ENCODE measurements at places on chromosomes 1 and 21. TPM values are rescaled to one million over a fixed set of nuclear protein-coding genes. Genes with fewer than 3 reads are reported as not detected.

- H3K4me1 ChIP-seq: no peaks in the 10 kb centered on the region
- no peaks in the 10 kb centered on the region for H3K27me3 ChIP-seq
- H3K4me3 ChIP-seq: no peak overlapping the region
- DNase-seq: no peak
Measured at GRCh38 chr1:199515261-199515660, 512.2 kb upstream of the NR5A2 start.

DNA sequence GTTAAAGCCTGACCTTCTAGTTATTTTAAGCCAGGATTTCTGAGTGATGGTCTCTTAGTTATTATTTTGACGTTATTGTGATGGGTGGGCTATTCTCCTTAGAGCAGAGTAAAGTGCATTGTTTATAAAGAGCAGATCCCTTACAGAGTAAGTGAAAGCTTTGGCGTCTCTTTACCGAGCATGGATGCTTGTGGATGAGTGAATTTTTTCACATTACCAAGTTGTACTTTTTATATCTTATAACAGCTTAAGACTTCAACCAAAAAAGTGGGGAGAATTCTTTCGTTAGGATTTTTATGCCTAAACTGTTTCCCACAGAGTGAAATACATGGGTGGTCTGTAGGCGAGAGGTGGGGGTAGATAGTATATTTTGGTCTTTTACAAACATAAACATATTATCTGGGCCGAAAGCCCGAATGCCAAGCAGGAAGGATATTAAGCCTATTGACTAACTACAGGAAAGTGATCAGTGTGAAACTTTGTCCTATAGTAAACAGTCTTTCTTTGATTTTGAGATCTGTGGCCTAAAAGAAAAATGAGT lies 279.1 kb upstream of the C1orf105 start:
- no peaks in the 10 kb centered on the region for H3K36me3 ChIP-seq
- peak; percentile 42 for DNase-seq
- peak overlapping the region; percentile 46 for H3K4me3 ChIP-seq
- H3K4me1 ChIP-seq: peaks cover 53% of the 10 kb centered on the region

- no peak for DNase-seq
- H3K36me3 ChIP-seq: peaks cover 5% of the 10 kb centered on the region
- peak overlapping the region; percentile 72 for H3K4me3 ChIP-seq
- H3K27me3 ChIP-seq: no peaks in the 10 kb centered on the region
- H3K27ac ChIP-seq: peak overlapping the region; percentile 83
- peaks cover 10% of the 10 kb centered on the region for H3K4me1 ChIP-seq
Measured at GRCh38 chr1:156591181-156591431, 470 bp upstream of the NAXE start.

CR1L gene
- total RNA-seq: not detected

RHBDL2 gene
- total RNA-seq: 14.5 TPM

DNA sequence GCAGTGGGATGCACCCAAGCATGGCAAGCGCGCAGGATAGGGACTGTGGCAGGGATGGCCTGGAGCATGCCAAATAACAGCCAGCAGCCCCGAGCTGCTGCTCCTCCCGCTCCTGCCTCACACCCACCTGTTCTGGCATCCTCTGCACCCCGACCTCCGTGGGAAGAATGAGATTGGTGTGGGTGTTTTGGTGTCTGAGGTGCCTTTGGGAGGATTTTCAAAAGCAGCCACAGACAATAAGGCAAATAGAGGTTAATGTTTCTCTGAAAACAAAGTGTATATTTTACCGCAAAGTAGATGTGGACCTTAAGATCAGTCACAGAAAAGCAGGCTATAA lies 35.5 kb downstream of the IGFN1 start:
- no peak for DNase-seq
- H3K4me1 ChIP-seq: no peaks in the 10 kb centered on the region
- no peak overlapping the region for H3K4me3 ChIP-seq
- H3K36me3 ChIP-seq: no peaks in the 10 kb centered on the region

DNA sequence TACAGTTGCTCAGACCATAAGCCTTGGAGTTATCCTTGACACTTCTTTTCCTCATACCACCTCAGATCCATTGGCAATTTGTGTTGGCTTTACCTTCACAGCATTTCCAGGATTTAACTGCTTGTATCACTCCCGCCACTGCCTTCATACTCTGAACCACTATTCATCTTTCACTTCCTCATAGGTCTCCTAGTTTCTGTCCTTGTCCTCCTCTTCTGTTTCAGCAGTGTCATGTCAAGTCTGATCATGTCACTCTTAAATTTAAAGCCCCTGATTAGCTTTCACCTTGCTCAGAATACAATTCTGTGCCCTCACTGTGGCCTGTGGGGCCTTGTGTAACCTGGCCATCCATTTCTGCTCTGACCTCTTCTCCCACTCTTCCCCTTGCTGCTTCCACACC lies 34.7 kb upstream of the C1orf115 start:
- no peaks in the 10 kb centered on the region for H3K27me3 ChIP-seq
- no peak overlapping the region for H3K4me3 ChIP-seq
- no peak overlapping the region for H3K27ac ChIP-seq
- DNase-seq: no peak
- H3K4me1 ChIP-seq: no peaks in the 10 kb centered on the region

DNA sequence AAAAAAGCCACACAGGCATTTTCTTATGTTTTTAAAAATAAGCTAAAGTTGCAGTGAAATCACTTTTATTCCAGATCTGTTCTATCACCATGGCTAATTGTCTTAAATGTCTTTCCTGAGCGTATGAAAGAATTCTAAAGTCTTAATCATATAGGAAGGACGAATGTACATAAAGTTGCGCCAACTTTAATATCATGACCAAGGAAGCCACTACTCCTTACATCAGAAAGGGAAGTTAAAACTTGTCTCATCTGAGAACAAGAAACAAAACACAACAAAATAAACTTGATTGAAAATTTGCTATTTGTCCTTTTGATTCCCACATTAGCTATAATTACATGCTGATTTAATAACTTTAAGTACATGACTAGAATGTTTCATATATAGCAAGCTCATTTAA lies 26.5 kb downstream of the CNIH4 start:
- no peak for DNase-seq
- no peak overlapping the region for H3K4me3 ChIP-seq
- peaks cover 41% of the 10 kb centered on the region for H3K36me3 ChIP-seq
- peak overlapping the region; percentile 10 for H3K27ac ChIP-seq
- H3K4me1 ChIP-seq: no peaks in the 10 kb centered on the region
- no peaks in the 10 kb centered on the region for H3K27me3 ChIP-seq

- H3K4me3 ChIP-seq: no peak overlapping the region
- no peaks in the 10 kb centered on the region for H3K36me3 ChIP-seq
- DNase-seq: no peak
- no peak overlapping the region for H3K27ac ChIP-seq
- H3K27me3 ChIP-seq: no peaks in the 10 kb centered on the region
- H3K4me1 ChIP-seq: peaks cover 29% of the 10 kb centered on the region
Measured at GRCh38 chr1:231049121-231049979, 9.3 kb upstream of the FAM89A start.

- H3K4me3 ChIP-seq: no peak overlapping the region
- H3K36me3 ChIP-seq: no peaks in the 10 kb centered on the region
- no peak for DNase-seq
- peaks cover 4% of the 10 kb centered on the region for H3K4me1 ChIP-seq
- H3K27me3 ChIP-seq: peaks cover 16% of the 10 kb centered on the region
Measured at GRCh38 chr1:50369830-50370229, 53.4 kb downstream of the DMRTA2 start.

GRCh38 chr1:26335774-26336476 lies 18.0 kb downstream of the CRYBG2 start:
- H3K27ac ChIP-seq: peak overlapping the region; percentile 61
- peaks cover 19% of the 10 kb centered on the region for H3K4me1 ChIP-seq
- H3K36me3 ChIP-seq: no peaks in the 10 kb centered on the region
- H3K27me3 ChIP-seq: peaks cover 55% of the 10 kb centered on the region

DNA sequence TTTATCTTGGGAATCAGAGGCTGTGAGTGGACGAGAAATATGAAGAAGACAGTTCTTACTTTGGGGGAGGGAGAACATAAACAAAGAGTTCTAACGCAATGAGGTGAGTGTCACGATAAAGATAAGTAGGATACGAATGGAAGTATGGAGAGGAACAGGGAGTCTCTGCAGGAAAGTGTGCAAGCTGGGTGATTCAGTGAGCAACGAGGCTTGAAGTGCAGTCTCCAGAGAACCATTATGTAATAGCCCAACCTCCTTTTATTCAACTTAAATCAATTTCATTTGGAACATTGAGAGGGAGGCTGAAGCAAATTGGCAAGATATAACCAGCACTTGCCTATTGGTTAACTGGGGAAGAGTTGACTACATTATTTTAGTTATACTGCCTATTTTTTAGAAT lies 99.3 kb upstream of the PLD5 start:
- no peak for DNase-seq
- H3K4me3 ChIP-seq: no peak overlapping the region
- H3K4me1 ChIP-seq: no peaks in the 10 kb centered on the region
- H3K27me3 ChIP-seq: no peaks in the 10 kb centered on the region
- no peaks in the 10 kb centered on the region for H3K36me3 ChIP-seq

TMEM51 gene
- total RNA-seq: 13.8 TPM

COL16A1 gene
- 84.1 TPM for total RNA-seq

INAVA gene
- total RNA-seq: 38.0 TPM

DNA sequence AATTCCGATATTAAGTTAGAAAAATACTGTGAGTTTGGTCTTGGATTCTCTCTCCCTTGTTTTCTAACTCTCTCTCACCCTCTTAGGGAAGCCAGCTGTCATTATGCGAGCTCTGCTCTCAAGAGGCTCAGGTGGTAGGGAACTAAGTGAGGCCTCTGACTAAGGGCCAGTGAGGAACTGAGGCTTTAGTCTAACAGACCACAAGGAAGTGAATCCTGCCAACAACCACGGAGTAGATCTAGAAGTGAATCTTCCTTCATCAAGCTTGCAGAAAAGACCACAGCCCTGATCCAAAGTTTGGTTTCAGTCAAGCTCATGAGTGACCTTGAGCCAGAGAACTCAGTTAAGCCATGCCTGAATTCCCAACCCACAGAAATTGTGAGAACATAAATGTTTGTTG lies 180.1 kb upstream of the PRMT6 start:
- H3K27ac ChIP-seq: no peak overlapping the region
- no peak for DNase-seq
- H3K4me3 ChIP-seq: no peak overlapping the region
- H3K36me3 ChIP-seq: no peaks in the 10 kb centered on the region
- no peaks in the 10 kb centered on the region for H3K27me3 ChIP-seq
- peaks cover 12% of the 10 kb centered on the region for H3K4me1 ChIP-seq

DNA sequence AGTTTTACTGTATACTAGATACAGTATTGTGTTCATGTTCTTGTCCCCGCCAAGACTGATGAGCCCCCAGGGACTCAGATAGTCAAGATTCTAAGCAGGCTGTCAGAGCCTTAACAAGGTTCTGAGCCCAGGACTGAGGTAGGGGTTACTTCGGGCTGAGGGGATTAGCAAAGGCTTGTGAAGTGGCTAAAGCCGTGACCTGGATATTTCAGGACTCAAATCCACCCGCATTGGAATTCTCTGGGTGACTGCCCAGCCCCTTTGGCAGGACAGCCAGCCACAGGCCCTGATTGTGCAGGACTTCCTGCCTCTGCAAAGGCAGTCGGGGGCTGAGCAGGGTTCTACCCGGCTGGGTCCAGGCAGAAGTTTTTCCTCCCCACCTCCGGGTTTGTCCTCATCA lies at the start of gene PLA2G5:
PLA2G5 (plus strand) TSS at position 321 of the 400 bp plus-strand sequence. CDS start 14,637 bp downstream, outside the sequence.
- peak within 1 kb of the TSS; percentile 68 for H3K27ac ChIP-seq
- H3K4me3 ChIP-seq: no peak within 1 kb of the TSS
- no peaks in the 10 kb centered on the region for H3K27me3 ChIP-seq
- no peaks in the 10 kb centered on the region for H3K36me3 ChIP-seq

ASTN1 gene
- not detected for total RNA-seq

- peaks cover 77% of the 10 kb centered on the region for H3K4me1 ChIP-seq
- no peak for DNase-seq
- no peak overlapping the region for H3K4me3 ChIP-seq
- no peak overlapping the region for H3K27ac ChIP-seq
- H3K36me3 ChIP-seq: no peaks in the 10 kb centered on the region
Measured at GRCh38 chr1:229127301-229127700, 143.6 kb upstream of the RAB4A start.

GRCh38 chr1:116733476-116734365 lies 20.5 kb upstream of the CD2 start:
- H3K4me1 ChIP-seq: no peaks in the 10 kb centered on the region
- no peak overlapping the region for H3K4me3 ChIP-seq
- no peaks in the 10 kb centered on the region for H3K36me3 ChIP-seq
- H3K27me3 ChIP-seq: no peaks in the 10 kb centered on the region
- DNase-seq: no peak

ETV3L gene
- not detected for total RNA-seq

DNA sequence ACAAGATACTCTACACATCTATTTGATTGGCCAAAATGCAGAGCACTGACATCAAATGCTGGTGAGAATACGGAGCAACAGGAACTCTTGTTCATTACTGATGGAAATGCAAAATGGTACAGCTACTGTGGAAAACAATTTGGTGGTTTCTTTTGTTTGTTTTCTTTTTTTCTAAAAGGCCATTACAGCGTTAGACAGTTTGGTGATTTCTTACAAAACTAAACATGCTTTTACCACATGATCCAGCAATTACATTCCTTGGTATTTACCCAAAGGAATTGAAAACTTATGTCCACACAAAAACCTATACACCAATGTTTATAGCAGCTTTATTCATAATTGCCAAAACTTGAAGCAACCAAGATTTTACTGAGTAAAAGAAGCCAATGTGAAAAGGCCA lies 66.4 kb upstream of the FBXO28 start:
- no peak overlapping the region for H3K27ac ChIP-seq
- no peak overlapping the region for H3K4me3 ChIP-seq
- H3K27me3 ChIP-seq: no peaks in the 10 kb centered on the region
- no peaks in the 10 kb centered on the region for H3K4me1 ChIP-seq
- no peak for DNase-seq

E2F2 gene
- total RNA-seq: 27.8 TPM

DNA sequence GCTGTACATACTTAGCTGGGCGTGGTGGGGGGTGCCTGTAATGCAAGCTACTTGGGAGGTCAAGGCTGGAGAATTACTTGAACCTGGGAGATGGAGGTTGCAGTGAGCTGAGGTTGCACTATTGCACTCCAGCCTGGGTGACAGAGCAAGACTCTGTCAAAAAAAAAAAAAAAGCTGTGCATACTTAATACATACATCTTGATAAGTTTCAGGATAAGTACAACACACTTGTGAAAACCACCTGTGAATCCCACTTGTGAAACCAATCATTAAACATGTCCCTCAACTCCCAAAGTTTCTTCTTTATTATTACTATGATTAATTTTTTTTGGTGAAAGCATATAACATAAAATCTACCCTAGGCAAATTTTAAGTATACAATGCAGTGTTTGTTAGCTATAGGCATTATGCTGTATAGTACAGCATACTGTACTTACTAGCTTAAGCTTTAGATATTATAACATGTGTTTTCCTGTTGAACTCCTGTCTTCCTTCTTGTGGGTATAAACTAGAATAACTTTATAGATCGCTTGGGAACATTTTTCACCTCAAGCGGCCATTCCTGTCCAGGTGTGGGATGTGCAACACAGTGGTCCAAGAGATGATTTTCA lies 41.4 kb downstream of the DISC1 start:
- no peaks in the 10 kb centered on the region for H3K36me3 ChIP-seq
- H3K27ac ChIP-seq: no peak overlapping the region
- no peak for DNase-seq
- H3K4me3 ChIP-seq: no peak overlapping the region
- H3K27me3 ChIP-seq: no peaks in the 10 kb centered on the region

- no peak for DNase-seq
- no peak overlapping the region for H3K27ac ChIP-seq
- H3K4me3 ChIP-seq: no peak overlapping the region
- no peaks in the 10 kb centered on the region for H3K4me1 ChIP-seq
Measured at GRCh38 chr1:4510276-4510691, 144.1 kb upstream of the AJAP1 start.

- H3K27ac ChIP-seq: no peak overlapping the region
- no peaks in the 10 kb centered on the region for H3K27me3 ChIP-seq
- no peak for DNase-seq
- H3K4me3 ChIP-seq: no peak overlapping the region
- no peaks in the 10 kb centered on the region for H3K36me3 ChIP-seq
Measured at GRCh38 chr1:53255031-53255430, 16.7 kb upstream of the MAGOH start.

Measured in stomach (tissue), 19 donors.